ENCODE measurements at places on chromosomes 4 and X.

DNA sequence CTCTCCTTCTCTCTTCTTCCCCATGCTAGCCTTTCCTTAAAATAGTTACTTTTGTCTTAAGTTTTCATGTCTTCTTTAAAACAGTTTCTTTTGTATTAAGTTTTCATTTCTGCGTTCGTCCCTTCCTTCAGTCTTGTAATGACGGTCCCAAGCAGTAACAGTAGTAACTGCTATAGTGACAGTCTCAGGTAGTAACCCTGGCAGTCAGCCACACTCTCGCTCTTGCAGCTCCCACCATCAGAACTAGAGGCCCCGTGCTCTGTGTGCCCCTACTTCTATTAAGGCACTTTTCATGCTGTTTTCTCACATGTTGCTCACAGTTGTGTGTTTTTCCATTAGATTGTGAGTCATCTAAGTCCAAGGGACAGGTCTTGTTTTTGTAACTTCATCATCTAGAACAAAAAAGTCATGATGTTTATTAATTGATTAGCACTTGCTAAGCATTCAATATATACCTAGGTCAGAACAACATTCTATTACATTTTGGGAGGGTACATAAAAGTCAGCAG is 49.3 kb downstream of the C4orf33 start:
- no peak overlapping the region for H3K27ac ChIP-seq
- H3K27me3 ChIP-seq = peaks cover 3% of the 10 kb centered on the region
- no peaks in the 10 kb centered on the region for H3K4me1 ChIP-seq
- no peaks in the 10 kb centered on the region for H3K36me3 ChIP-seq

GRCh38 chr4:97912156-97912555 is 231.1 kb downstream of the STPG2 start:
- no peak for DNase-seq
- no peak overlapping the region for H3K4me3 ChIP-seq
- no peaks in the 10 kb centered on the region for H3K4me1 ChIP-seq
- no peaks in the 10 kb centered on the region for H3K27me3 ChIP-seq
- no peaks in the 10 kb centered on the region for H3K36me3 ChIP-seq

DNA sequence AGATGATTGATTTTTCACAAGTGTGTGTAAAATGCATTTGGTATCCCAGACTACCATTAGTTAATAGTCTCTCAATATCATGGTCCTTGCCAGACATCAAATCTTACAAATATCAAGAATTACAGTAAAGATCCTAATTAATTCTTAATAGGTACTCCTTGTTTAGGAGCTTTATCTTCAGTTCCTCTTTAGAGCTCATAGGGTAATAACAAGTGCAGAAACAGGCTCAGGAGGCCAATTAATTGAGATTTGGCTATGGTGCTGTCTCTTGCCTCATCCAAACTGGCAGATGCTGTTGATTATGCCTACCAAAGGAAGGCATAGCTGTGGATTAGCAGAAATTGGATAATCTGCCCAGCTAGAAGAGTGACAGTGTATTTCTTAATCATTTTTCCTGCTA is 6.9 kb downstream of the MTMR1 start:
- H3K36me3 ChIP-seq = peaks cover 18% of the 10 kb centered on the region
- H3K27me3 ChIP-seq = no peaks in the 10 kb centered on the region
- no peak overlapping the region for H3K27ac ChIP-seq
- H3K4me3 ChIP-seq = no peak overlapping the region
- no peak for DNase-seq

- H3K4me3 ChIP-seq = peak overlapping the region; percentile 21
- peaks cover 62% of the 10 kb centered on the region for H3K4me1 ChIP-seq
- DNase-seq = no peak
- H3K27ac ChIP-seq = peak overlapping the region; percentile 55
- H3K36me3 ChIP-seq = peaks cover 3% of the 10 kb centered on the region
These were observed 11.7 kb upstream of the IL21 start for GRCh38 chr4:122632396-122633143.

- H3K36me3 ChIP-seq = no peaks in the 10 kb centered on the region
- no peak for DNase-seq
- H3K27me3 ChIP-seq = no peaks in the 10 kb centered on the region
- no peak overlapping the region for H3K4me3 ChIP-seq
- H3K4me1 ChIP-seq = no peaks in the 10 kb centered on the region
- no peak overlapping the region for H3K27ac ChIP-seq
These were observed 29.7 kb upstream of the HELT start for GRCh38 chr4:184988611-184989010.

GRCh38 chrX:97030463-97030862 is 146.8 kb downstream of the RPA4 start:
- no peak overlapping the region for H3K27ac ChIP-seq
- H3K4me3 ChIP-seq = no peak overlapping the region
- no peak for DNase-seq
- peaks cover 2% of the 10 kb centered on the region for H3K36me3 ChIP-seq
- no peaks in the 10 kb centered on the region for H3K27me3 ChIP-seq

GRCh38 chr4:143514497-143514896 is 995 bp downstream of the SMARCA5 start:
- DNase-seq = peak; percentile 37
- H3K27me3 ChIP-seq = no peaks in the 10 kb centered on the region
- H3K27ac ChIP-seq = peak overlapping the region; percentile 97
- H3K36me3 ChIP-seq = peaks cover 38% of the 10 kb centered on the region
- peak overlapping the region; percentile 97 for H3K4me3 ChIP-seq
- H3K4me1 ChIP-seq = peaks cover 35% of the 10 kb centered on the region

Data from activated CD4-positive, alpha-beta memory T cell treated with anti-CD3 and anti-CD28 coated beads for 36 hours (primary cell).